ENCODE measurements at places on chromosomes 5 and 9.

DNA sequence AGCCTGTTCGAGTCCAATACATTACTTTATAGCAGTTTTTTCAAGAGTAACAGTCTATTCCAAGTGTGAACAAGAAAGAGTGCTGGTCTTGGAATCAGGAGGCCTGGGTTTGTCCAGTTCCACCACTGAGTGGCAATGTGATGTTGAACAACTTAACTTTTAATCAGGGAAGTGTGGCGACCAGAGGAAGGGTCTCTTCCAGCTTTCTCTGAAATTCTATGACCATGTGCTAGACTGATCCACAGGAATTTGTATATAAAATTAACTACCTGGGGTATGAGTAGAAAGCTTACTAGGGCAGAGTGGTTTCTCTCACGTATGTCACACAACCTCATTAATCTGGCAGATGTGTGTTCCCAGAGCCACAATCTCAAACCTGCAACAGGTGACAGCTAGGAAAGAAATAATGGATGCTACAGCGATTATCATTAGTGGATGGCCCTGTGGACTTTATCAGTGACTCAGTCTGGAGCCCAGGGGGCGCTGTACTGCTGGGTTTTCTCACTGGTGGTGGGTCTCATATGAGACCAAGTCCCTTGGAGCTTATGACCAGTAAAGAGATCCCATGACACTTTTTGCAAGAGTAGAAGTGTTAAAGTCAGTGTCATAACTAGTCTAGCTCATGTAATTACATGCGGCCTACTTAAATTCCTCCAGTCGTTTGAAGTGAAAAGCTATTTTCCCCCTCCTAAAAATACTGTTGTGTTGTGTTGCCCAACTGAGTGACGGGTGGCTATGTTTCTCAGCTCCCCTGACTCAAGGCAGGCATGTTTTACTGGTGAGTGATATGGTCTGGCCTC lies 116.5 kb downstream of the GDNF start:
- DNase-seq: no peak

GRCh38 chr5:87877023-87877422 lies 391.6 kb downstream of the TMEM161B start:
- DNase-seq: no peak

GRCh38 chr5:131279204-131279603 lies 15.4 kb downstream of the CDC42SE2 start:
- DNase-seq: no peak

DNA sequence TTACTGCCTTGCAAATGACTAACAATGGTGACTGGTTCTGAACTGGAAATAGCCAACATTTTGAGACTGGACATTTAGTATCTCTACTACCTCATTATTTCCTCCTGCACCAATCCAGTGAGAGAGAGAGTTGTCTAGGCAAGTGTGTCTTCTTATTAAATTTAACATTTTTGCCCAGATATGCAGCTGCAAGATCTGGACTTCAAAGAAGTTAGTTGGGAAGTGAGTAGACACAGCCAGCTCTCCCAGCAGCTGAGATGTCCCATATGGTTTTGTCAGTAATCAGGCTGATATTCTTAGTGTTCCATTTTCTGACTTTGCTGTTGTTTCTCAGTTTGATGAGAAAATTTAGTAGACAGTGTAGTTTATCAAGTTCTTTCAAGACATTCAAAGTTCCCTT lies 1778.8 kb upstream of the CDH6 start:
- no peak for DNase-seq
